Frontal cortex (tissue), 4 donors: ENCODE measurements at places on chromosomes 11 and 22.

DNA sequence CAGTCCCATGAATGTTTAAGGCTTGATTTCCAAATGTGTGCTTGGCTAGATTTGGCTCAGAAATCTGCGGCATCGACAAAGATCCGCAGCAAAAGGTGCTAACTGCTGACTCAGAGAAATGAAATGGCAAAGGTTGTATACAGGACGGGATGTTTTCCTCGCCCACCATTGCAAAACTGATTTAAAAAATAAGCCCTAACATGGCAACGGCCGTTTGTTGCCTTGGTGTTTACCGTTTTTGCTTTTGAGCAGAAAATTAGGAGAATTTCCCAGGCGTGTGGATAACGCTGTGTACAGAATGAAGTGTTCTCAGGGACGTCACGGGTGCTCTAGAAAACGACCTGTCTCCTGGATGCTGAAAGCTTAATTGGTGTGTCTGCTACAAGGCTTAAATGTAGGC, 70.2 kb downstream of the ARHGAP8 start:
- DNase-seq, result no peak

GRCh38 chr11:8258784-8259183, 4.9 kb downstream of the LMO1 start:
- DNase-seq, result no peak

DNA sequence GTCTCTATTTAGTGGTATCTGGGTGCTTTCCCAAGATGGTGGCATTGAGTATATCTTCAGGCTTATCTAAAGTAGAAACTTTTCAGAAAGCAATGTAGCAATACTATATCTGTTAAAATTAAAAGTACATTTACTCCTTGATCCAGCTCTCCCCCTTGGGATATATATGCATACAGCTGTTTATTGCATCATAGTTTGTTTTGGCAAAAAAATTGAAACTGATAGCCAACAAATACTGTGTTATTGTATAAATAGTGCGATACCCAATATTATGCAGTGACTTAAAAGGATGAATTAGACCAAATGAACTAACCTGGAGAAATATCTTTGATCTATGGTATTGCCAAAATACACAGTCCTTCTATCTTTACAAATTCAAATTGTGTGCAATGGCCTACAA, 8.4 kb upstream of the OR10A3 start:
- DNase-seq, result no peak

DNA sequence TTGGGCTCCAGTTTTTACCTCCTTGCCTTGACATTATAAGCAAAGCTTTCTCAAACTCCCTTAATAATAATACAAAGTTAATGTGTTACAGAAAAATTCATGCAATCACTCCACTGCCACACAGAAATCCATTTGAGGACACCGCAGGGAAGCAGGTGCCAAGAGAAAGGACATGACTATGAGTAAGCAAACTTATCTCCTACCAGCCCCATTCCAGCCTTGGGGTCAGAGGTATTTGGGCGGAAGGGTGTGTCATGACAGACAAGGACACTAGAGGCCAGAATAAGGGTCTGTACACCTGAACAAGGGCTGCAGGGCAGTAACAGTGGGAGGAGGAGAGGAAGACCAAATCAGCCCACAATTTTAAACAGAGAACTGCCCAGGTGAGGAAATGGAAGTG, 5.9 kb downstream of the GNG3 start:
- DNase-seq, result no peak

DNA sequence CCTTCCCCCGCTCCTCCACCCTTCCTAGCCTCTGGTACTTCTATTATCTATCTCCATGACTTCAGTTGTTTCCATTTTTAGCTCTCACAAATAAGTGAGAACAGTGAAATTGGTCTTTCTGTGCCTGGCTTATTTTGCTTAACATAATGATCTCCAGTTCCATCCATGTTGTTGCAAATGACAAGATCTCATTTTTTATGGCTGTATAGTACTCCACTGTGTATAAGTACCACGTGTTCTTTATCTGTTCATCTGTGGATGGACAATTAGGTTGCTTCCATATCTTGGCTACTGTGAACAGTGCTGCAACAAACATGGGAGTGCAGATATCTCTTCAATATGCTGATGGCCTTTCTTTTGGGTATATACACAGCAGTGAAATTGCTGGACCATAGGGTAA, 6.9 kb upstream of the ABCC8 start:
- DNase-seq, result no peak

DNA sequence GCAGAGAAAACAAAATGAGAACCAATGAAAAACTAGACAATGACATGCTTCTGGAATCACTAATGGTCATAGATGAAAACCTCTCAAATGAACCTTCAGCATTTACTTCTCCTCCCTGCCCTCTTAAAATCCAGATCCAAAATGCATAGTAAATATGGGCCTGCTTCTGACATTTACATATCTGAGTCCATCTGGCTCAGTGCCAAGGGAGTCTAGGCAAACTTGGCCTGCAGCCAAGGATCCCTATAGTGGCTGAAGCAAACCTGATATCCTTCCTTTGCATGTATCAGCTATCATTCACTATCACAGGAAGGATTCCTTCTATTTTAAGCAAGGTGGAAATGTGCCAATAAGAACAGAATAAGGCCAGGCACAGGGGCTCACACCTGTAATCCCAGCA, 104.8 kb downstream of the C11orf58 start:
- DNase-seq, result no peak

GRCh38 chr11:69129647-69130046, 26.1 kb upstream of the SMIM38 start:
- no peak for DNase-seq

- no peak for DNase-seq
These were observed 14.2 kb upstream of the CCDC89 start for GRCh38 chr11:85699957-85700741.

DNA sequence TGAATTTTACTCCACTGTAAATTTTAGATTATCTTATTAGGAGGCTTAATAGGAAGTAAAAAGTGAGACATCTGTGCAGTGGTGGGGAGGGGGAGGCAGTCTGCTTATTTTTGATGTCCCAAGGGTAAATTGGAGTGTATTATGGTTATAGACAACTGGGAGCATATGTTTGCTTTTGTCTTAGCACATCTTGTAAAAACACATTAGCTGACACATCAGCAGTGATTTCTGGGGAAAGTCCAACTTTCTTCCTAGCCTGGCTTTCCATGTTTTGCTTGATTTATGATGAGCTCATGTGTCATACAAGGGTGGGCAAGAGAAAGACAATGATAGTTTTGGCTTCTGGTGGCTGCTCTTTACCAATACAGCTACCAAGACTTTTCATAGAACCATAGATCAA, 4.0 kb downstream of the ANO3 start:
- no peak for DNase-seq

DNA sequence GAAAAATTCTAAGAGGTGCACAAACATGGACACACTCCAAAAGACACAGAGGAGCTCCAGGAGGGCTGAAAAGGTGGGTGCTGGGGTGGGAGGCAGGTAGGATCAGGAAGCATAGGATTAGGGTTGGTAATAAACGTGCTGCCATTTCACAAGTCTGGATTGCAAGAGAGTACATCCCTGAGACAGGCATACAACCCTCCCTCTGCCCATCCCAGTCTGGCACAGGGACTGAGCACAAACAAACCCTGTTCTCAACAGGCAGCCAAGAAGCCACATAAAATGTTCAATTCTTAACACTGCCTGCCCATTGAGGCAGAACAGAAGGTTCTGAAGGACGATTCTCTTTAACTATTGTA, 18.5 kb downstream of the SLC35F2 start:
- no peak for DNase-seq

- DNase-seq, result no peak
These were observed 696 bp downstream of the MRGPRF start for GRCh38 chr11:69012092-69013008.

GRCh38 chr11:47570651-47571356, 5.4 kb downstream of the PTPMT1 start:
- DNase-seq, result peak; percentile 0

DNA sequence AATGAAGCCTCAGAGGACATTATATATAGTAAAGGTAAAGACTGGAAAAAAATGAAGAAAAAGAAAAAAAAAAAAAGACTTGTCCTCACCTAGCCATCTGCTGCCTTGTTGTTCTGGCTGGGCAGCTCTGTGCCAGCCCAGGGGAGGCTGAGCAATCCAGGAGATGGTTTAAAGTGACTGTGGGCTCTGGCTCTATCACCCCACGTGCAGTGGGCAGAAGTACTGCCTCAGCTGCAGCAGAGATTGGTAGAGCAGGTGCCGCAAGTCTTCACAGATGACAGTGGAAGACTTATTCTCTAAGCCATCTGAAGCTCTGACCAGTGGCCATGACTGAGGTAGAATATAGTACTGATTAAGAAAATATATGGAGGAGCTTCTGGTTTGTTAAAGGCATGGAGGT, 62.2 kb downstream of the SGSM3 start:
- no peak for DNase-seq

DNA sequence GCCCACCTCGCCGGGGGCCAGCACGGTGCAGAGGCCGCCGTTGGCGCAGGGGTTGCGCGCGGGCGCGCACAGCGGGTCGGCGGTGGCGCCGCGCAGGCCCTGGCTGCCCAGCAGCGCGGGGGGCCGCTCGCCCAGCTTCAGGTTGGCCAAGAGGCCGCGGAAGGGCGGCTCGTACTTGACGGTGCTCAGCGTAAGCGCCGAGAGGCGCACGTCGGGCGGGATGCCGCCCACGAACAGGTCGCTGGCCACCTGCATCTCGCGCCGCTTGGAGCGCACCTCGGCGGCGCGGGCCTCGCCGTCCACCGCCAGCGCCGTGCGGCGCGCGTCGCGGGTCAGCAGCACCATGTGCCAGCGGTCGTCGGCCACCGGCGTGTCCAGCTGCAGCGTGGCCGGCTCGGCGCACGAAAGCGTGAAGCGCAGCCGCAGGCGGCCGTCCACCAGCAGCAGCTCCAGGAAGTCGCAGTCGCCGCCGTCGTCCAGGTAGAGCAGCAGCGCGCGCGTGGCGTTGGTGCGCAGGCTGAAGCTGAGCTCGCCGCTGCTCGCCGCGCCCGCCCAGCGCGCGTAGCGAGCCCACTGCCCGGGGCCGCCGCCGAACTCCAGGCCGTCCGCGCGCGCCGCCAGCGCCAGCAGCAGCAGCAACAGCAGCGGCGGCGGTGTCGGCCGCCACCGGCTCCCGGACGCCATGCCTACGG, 9.8 kb downstream of the NRXN2 start:
- no peak for DNase-seq

DNA sequence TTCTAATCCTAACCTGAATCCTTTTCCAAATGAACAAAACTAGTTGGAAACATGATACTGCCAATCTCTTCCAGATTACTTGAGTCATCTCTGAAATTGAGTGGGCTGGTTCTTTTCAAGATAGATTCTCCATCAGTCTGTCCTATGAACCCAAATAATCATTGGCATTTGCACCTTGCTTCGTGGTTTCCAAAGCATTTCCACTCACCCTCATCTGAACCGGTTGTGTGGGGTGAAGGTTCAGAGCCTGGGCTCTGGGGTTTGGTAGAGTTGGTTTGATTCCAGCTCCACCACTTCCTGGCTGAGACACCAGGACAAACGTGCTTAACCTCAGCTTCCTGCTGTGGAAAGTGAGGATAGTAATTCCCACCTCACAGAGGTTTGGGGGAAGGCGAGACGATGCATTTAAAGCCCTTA, 206.4 kb upstream of the E2F8 start:
- no peak for DNase-seq

GRCh38 chr11:66047541-66048365, 1.2 kb downstream of the GAL3ST3 start:
- DNase-seq, result no peak

DNA sequence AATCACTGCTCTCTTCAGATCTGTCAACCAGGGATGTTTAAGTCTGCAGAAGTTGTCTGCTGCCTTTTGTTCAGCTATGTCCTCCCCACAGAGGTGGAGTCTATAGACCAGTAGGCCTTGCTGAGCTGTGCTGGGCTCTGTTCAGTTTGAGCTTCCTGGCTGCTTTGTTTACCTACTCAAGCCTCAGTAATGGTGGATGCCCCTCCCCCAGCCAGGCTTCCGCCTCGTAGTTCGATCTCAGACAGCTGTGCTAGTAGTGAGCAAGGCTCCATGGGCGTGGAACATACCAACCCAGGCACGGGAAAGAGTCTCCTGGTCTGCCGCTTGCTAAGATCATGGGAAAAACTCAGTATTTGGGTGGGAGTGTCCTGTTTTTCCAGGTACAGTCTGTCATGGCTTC, 27.6 kb upstream of the CASP12 start:
- no peak for DNase-seq

DNA sequence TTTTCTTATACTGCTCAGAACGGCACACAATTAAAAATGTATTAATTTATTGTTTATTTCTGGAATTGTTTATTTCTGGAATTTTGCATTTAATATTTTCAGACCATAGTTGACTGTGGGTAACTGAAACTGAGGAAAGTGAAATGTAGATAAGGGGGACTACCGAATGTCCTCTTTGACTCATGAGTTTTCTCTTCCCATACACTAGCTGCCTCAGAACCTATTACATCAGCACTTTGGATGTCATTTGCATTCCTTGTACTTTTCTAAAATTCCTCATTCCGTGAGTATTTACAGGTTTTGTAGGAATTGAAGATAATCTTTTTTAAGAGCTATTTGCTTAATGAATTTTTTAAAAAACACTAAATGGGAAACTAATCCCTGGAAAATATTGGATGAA, 29.8 kb downstream of the ZC3H12C start:
- no peak for DNase-seq

DNA sequence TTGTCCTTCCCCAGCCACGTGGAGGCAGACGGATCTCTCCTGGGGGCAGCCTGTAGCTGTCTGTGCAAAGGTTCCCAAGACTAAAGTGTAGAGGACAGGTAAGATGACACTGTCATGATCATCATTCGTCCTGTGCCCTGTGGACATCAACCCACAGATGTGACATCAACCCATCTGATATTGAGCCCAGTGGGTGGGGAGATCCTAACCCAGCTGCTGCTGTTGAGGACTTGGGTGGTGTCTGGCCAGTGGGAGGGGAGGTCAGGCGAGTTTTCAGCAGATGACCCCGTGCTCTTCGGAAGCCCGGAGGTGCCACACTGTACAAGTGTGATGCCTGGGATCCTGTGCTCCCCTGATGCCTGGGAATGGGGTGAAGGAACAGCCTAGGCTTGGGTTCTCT, 1.2 kb upstream of the GAL start:
- no peak for DNase-seq
